ENCODE measurements at places on chromosomes 2 and 18.

- DNase-seq, result no peak
These were observed 99.4 kb downstream of the TFCP2L1 start for GRCh38 chr2:121185571-121186074.

GRCh38 chr2:104462731-104463130 lies 391.2 kb upstream of the POU3F3 start:
- DNase-seq, result no peak

- DNase-seq, result no peak
These were observed 204.9 kb downstream of the PID1 start for GRCh38 chr2:229066121-229066715.

GRCh38 chr18:24016643-24017042 lies 2.1 kb downstream of the TTC39C start:
- DNase-seq, result no peak

DNA sequence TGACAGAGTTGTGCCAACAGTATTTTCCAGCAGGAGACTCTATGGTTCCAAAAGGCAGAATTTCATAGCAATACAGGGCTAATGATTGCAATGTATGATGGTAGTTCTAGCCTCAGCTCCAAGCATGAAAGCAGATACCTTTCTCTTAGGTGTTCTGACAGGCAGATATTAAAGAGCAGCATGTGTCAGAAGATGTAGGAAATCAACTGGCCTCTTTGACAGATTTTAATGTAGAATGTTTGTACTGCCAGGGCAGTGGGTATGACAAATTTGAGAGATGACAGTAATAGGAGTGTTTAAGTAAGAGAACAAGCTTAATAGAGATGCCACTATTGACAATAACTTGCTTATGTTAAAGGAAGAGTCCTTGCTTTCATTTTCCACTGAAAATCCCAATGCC lies 21.5 kb upstream of the VWC2L start:
- DNase-seq, result no peak

- no peak for DNase-seq
These were observed 26.0 kb upstream of the NOTO start for GRCh38 chr2:73176205-73176880.

DNA sequence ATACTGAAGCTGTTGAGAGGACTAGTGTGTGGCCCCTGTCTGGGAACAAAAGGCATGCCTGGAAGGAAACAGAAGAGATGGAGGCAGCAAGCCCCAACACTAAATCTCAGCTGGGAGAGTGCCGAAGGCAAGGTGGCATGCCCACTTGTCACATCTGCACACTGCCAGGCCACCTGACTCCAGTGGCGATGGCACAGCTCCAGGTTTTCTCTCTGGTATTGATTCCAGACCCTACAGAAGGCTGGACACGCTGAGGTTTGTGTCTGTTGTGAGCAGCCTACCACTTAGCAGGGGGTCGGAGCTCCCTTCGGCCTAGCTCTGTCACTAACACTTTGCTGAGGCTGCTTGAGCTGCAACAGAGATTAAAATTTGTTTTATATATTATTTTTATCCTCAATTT lies 307.3 kb downstream of the TDRD15 start:
- no peak for DNase-seq

DNA sequence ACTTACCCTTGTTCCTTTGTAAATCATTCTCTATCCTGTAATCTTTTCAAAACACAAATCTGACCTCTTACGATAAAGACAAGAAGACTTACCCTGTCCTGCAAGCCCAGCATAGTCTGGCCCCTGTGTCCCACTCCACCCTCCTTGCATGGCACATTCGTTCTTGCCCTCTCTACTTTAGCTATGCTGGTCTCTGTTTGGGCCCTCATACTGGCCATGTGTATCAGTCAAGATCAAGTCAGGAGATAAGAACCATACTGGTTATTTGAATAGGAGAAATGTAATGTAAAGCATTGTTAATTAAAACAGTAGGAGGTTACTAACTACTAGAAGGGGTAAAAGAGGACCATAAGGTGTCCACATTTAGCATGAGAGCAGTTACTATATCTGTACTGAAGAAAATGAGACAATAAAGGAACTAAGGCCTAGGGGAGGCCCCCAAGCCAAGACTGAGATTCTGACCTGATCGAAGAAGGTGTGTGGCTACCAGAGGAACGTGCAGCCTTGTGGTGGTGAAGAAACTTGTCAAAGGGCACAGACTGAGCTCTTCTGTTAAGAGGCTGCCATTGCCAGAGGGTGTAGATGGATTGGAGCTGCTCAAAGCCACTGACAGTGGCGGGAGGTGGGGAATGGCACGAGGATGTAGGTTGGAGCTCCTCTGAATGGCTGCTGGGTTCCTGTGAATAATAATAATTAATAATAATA lies 80.8 kb downstream of the KCTD18 start:
- DNase-seq, result no peak

DNA sequence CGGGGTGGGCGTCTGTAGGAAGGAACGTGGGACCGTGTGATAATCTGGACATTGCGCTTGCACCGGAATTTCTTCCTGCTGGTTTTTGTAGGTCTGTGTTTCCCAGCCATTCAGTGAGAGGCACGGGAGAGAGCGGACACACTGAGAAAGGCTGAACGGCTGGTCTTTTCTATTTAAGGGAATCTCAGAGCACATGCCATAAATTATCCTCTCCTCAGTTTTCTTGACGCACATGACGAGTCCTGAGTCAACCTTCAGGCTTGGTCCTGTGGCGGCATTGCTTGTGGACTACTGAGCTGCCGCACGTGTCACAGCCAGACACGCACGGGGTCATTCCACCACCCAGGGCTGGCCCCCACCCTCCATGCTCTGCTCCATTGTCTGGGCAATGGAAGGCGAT lies 519.3 kb upstream of the ID2 start:
- DNase-seq, result no peak

DNA sequence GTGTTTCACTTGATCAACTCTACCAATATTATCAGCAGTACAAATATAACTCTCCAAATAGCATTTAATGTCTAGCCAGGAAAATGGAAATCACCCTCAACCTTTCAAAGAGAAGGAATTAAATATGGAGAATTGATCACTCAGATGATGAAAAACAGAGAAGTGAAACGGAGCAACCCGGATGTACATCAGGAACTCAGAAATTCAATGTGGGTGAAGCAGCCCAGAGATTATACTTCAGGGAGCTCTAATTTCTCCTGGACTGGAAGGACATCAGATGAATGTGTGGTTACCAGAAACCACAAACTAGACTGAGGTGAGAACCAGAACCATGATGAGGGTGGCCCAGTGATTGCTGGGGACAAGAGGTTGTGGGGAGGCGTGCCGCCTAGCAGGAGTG lies 35.5 kb upstream of the COBLL1 start:
- DNase-seq, result no peak

DNA sequence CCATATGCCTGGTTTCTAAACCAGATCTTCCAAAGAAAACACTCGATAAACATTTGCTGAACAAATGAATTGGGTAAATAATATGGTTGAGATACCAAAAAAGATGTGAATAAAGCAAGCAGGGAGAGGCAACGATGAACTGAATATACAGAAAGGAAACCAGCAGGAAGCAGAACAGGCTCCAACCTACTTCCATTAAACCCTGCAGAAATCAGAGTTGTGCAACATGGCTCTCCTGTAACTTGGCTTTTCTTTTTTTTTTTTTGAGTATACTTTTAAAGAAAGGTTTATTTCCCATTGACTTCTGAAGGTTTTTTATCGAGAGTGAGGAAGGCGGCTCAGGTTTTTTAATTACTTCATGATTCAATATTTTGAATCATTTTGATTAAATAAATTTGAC lies 23.5 kb downstream of the ITSN2 start:
- DNase-seq, result no peak

DNA sequence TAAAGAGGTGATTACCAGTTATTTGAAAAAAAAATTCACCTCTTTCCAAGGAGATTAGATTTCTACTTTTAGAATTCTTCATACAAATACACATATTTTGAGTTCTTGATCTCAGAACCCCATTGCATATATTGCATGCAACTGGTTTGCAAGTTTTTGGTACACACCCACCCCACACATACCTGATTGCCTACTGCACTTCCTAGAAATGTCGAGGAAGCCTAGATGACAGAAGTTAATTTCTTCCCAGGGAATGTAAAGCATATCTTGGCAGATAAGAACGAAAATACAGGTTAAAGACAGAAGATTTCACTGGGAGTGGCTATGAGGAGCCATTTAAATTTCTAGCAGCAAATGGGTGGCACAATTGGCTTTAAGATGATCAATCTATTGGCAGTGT lies 67.1 kb upstream of the IL1R1 start:
- DNase-seq, result no peak

DNA sequence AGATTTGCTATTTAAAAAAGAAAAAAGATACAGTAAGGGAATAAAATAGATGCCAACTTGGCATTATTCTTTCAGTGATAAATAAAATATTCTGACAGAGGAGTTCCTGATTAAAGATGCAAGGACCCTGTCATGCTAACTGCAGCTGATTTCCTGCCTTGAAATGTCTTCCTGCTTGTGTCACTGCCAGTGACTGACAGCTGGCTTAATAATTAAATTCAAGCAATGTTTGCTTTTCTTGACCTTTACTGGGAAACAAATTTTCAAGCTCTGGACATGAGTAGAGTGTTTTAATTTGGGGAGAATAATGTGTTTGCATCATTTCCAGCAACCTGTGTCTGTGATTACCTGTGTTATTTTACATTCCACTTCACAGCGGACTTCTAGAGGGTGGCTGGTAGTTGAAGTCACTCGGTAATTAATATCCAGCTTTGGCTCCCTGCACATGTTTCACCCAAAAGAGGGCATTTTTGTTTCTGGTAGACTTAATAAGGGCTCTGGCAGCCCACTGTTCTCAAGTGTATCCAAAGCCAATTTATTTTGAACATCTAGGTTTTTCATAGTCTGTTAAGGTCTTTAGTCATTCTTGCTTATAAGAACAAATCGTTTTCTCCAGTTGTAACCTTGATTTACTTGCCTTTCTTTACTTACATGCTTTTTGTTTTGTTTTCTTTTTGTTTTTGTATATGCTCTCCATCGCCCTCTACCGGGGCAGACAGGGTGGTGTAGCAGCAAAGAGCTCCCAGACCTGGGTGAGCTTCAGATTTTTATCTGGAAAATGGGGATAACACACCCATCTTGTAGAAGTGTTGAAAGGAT lies 48.5 kb upstream of the PROKR1 start:
- DNase-seq, result peak; percentile 53

DNA sequence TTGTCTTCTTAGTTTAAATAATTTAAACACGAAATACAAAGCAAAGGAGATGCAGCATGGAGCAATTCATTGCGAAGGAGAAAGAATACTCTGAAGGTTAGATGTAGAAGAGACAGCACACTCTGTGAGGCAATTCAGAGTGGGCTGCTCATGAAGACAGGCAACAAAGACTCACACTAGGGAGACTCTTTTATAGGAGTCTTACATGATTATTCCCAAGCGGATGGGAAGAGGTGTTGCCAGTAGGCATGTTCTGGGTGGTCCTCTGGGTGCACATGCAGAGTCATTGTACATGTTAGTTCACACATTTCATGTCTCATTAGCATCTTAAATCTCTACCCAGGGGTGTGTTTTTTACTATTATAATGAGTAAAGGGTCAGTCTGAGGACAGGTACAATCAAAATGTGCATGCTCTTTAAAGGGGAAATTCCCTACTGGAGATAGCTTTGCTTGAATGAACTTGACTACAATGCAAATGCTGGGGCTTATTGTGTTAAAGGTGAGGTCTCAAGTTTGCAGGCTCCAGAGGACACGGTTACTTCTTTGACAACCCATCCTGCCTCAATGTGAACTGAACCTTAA lies 275.5 kb downstream of the CDH19 start:
- no peak for DNase-seq

DNA sequence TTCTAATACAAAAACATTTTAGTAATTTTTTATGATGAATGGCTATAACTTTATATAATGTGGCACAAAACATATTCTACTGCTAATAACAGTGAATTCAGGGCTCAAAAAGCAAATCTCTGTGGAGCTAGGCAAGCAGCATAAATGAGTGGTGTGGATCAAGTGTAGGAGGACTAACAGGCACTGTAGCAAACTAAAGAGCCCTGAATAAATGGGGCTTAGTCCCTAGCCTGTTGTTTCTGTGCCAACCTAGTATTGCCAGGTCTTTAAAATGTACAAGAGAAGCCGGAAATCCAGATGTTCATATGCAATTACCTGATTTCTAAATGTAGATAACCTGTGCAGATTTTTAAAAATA lies 18.5 kb downstream of the REL start:
- no peak for DNase-seq

DNA sequence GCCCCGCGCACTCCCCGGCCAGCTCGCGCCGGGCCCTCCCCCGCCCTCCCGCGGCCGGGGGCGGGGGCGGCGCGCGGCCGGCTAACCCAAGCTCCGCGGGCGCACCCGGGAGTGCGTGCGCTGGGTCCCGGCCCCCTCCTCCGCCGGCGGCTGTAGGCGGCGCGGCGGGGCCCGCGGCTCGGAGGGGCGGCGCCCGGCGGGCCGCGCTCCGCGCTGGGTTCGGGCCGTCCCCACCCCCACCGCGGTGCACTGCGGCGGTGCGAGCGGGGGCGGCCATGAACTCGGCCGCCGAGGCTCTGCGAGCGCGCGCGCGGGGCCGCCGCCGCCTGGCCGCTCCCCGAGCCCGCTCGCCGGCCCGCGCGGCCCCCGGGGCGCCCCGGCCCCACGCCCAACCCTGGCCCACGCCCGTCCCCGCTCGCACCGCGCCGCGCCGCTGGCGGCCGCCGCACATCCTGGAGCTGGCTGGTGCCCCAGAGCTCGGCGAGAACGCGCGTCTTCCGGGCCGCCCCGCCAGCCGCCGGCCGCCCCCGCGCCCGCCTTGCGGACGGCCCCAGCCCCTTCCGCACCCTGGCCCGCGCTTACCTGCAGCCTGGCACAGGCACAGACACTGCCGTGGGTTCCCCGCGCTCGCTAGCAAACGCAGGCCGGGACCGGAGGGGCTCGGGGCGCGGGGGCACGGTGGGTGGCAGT lies at the start of gene ZBTB14:
Gene ZBTB14, minus strand, starts transcription at position 496 of the 690 bp plus-strand sequence. CDS start 2,480 bp downstream, outside the sequence.
- DNase-seq, result peak; percentile 44

DNA sequence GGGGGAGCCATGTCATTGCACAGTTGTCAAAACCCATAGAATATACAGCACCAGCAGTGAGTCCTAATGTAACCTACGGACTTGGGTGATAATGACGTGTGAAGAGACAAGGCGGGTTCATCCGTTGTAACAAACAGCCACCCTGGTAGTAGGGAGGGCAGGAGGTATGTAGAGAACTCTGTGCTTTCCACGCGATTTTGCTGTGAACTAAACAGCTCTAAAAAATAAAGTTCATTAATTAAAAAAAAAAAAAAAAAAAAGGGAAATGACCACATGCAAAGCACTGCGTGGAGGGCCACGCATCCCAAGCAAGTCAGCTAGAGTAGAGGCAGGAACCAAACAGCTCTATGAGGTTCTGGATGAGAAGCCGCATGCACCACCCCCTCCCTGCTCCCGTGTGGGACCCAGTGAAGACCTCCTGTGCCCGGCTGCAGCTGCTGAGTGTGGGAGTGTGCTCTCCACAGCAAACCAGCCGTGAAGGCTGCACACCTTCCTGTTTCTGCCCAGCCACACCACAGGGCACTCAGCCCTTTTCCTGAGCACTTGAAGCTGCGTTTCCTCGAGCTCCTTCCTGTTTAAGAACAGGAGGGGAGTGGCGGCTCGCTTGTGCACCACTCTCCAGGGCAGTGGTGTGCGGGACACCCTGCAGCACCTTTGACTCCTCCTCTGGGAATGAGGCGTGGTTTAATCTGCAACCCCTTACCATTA lies 65.6 kb downstream of the ODC1 start:
- DNase-seq, result peak; percentile 44
